ENCODE measurements at places on chromosomes 13 and 19.
A peak's percentile ranks its signal among the peaks of the same experiment; 100 is the strongest.

GRCh38 chr13:79481685-79482052 lies 714 bp downstream of the NDFIP2 start:
- DNase-seq: no peak

DNA sequence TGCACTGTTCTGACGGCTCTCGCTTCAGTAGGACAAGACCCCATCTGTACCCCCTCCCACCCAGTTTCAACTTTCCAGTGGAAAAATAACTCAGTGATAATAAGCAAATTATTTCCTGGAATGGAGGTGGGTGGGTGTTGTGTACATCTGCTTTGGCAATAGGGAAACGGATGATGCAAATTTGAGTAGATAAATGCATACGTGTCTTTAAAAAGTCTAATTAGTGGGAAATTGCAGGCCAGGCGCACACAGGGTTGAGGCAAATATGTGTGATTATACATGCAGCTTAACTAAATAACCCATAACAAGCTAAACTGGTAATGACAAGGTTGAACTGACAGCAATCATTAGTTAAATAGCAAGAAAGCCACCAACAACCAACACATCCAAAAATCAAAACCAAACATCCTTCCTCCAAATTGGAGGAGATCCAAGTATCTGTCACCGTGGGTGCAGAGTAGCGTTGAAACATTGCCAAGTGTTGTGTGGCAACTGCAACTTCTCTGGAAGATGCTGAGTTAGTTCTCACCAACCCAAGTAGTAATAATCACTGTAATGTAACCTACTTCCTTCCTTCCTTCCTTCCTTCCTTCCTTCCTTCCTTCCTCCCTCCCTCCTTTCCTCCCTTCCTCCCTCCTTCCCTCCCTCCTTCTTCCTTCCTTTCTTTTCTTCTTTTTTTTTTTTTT lies 54.6 kb downstream of the TRPM4 start:
- no peak for DNase-seq

- no peak for DNase-seq
Observed at GRCh38 chr19:33862981-33863380, 66.3 kb downstream of the KCTD15 start.

GRCh38 chr19:15640294-15640903 lies at the start of gene CYP4F3:
TSS of gene CYP4F3 (plus strand) at chr19:15640897. CDS start at chr19:15641416, 519 bp downstream.
- no peak for DNase-seq

DNA sequence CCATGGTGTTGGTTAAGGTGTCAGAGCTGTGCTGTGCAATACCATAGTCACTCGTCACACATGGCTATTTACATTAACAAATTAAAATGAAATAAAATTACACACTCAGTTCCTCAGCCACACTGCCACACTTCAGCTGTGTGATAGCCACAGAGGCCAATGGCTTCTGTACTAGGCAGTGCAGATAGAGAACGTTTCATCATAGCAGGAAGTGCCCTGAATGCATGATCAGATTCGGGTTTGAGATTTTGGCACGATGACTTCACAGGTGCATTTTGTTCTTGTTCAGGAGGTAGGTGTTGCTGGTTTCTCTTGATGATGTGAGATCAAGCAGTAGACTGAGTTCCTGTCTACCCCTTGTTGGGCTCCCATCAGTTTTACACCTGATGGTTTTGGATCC lies 6.5 kb downstream of the ARMC6 start:
- no peak for DNase-seq

- DNase-seq: no peak
Observed at GRCh38 chr19:15397782-15398181, 18.2 kb upstream of the AKAP8 start.

- DNase-seq: no peak
Observed at GRCh38 chr13:95784161-95784899, 107.4 kb downstream of the DNAJC3 start.

DNA sequence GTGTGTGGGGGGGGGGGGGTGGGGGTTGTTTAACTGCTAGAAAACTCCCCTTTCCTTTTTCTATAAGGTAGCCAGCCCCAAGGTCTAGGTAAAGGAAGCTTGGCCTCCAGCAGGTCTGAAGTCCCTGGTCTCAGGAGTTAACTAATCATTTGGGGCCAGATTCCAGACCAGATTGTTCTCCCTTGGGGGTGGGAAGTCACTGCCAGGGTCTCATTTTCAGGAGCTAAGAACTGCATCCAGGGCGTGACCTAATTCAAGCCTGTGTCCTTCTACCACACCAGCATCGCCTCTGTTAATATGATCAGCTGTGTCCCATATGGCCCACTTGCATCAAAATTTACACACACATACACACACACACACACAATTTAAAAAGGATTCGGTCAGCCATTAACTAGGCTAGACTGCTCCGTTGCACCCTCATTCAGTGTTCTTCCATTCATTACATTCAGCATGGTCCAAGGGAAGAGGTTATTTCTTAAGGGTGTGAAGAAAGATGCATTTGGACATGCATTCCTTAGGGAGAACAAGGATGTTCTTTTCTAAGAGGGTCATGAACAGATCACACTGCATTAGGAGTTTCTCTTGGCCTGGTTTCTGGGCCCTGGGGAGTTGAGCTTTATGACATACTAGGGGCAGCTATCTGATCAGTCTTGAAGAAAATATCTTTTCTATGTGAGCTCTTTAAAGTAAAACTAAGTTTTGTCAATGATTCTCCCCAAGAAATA lies 91.0 kb downstream of the FGF14 start:
- DNase-seq: no peak

- DNase-seq: no peak
Observed at GRCh38 chr13:98273824-98274742, 97.0 kb upstream of the RNF113B start.

GRCh38 chr13:79395881-79396280 lies 10.2 kb downstream of the RBM26 start:
- no peak for DNase-seq

DNA sequence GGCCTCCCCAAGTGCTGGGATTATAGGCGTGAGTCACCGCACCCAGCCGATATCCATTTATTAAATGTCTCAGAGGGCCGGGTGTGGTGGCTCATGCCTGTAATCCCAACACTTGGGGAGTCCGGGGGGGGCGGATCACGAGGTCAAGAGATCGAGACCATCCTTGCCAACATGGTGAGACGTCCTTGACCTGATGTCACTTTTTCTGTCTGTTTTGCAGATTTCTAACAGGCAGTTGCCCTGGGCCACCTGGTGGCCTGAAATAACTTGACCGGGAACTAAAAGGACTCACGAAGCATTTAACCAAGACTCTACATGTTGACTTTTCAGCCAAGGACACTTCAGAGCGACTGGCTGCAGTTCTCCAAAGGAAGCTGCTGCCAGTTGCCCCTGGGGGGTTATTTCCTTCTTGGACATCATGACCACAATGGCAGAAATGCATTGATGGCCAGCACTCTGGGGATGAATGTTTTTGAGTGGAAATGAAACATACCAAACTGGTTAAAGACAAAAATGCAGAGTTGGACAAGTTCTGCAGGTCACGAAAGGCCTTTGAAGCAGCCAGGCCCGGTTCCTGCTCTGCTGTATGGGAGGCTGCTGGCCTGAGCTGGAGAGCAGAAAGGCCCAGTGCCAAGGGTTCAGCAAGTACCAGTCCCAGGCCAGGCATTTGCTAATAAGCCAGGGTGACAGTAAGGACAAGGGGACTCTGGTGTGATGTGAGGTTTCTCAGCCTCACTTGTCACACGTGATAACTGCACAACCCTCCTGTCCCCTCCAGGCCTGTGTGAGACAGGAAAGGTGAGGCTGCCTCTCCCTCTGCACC lies 8.3 kb downstream of the ZNF837 start:
- no peak for DNase-seq

- DNase-seq: no peak
Observed at GRCh38 chr13:99258210-99258860, at the start of gene GPR18. TSS of gene GPR18 (minus strand) at chr13:99258379. CDS start at chr13:99255872, 2,507 bp downstream.

DNA sequence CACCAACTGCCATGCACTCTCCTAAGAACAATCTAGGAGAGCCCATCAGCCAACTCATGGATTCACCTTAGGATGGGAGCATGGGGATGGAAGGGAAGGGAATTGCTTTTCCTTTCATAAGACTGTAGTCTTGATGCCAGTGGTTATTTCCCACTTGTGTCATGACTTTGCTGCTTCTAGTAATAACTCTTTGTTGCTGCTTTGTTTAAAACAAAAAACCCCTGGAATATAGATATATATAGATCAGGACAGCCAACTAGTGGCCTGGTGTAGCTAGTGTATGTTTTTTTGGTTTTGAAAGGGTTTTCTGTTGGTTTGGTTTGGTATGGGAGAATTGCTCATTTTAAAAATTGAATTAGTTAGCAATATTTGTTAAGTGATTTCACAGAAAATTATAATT lies 39.3 kb upstream of the KCTD4 start:
- DNase-seq: no peak

- DNase-seq: no peak
Observed at GRCh38 chr19:30446850-30447552, 74.8 kb downstream of the ZNF536 start.

- DNase-seq: no peak
Observed at GRCh38 chr13:59835569-59835968, 328.2 kb downstream of the DIAPH3 start.

DNA sequence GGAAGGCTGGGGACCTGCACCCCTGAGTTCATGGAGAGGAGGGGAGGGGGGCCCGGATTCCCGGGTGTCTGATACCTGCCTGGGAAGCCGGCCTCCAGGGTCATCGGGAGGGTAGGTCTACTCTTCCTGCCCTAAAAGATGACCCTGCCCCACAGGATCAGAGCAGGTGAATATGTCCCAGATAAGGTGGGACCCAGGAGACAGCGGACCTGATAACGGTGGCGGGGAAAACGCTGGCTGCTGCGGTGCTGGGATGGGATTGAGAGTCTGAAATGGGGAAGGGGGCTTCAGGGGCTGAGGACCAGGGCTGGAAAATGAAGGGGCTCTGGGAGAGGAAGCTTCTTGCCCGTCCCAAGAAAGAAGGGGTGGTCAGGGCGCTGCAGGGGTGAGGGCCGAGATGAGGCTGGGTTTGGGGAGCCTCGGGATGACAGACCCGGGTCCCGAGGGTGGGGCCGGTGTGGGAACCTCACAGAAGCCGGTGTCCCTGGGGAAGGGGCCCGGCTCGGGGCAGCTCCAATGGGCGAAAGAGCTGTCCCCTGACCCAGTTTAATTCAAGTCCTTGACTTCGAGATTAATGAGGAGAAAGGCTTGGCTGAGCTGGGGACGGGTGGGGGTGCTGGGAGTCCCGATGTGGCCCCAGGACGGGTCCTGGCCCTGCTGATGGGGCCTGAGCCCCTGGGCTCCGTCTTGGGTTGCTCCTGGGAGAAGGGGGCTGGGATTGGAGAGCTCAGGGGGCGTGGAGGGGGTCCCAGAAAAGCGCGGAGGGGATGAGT lies 823 bp downstream of the TTYH1 start:
- DNase-seq: no peak

- DNase-seq: no peak
Observed at GRCh38 chr19:37920591-37921450, 13.8 kb downstream of the SIPA1L3 start.

- no peak for DNase-seq
Observed at GRCh38 chr13:34654647-34655046, 287.4 kb upstream of the NBEA start.

DNA sequence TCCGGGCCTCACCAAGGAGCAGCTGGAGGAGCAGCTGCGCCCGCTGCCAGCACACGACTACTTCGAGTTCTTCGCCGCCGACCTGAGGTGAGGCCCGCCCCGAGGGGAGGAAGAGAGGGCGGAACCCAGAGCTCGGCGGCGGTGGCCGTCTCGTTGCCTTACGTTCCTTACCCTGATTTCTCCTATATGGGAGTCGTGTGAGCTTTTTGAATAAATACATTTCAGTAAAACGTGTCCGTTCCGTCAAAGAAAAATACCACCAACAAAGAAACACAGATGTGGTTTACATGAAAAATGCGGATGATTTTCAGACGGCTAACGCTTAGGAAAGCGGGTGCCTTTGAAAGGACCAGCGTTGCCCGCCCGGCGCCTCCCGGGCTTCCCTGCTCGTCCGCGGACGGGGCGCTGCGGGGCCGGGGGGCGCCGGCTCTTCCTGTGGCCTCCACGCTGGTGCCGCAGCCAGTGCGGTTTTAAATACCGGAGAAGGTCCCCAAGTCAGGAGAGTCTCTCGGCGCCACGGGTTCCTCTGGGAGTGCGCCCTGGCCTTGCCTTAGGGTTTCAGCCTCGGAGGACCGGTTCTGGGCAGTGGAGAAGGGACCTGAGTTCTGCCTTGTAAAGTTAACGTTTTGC lies 755 bp downstream of the UPF3A start:
- peak; percentile 52 for DNase-seq

DNA sequence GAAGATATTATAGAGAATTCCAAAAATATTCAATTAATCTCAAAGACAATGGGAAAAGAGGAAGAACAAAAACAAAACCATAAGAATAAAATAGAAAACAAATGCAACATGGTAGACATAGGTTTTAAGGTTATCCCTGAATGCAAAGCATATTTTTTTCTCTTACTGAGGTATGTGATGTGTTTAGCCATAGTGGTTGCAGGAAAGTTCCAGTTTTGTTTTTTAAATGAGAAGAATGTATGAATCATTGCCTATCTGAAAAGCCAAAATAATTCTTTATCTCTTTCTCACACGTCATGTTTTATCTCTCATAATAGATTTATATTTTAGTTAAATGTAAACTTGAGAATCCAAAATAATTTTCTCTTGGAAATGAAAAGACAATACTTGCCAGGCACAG lies 2591.7 kb upstream of the PCDH20 start:
- DNase-seq: no peak

GRCh38 chr13:32609428-32609827 lies 23.2 kb downstream of the PDS5B start:
- DNase-seq: no peak

- DNase-seq: no peak
Observed at GRCh38 chr19:33804021-33804799, 7.5 kb downstream of the KCTD15 start.

GRCh38 chr13:72637561-72637960 lies 89.9 kb downstream of the MZT1 start:
- DNase-seq: no peak

DNA sequence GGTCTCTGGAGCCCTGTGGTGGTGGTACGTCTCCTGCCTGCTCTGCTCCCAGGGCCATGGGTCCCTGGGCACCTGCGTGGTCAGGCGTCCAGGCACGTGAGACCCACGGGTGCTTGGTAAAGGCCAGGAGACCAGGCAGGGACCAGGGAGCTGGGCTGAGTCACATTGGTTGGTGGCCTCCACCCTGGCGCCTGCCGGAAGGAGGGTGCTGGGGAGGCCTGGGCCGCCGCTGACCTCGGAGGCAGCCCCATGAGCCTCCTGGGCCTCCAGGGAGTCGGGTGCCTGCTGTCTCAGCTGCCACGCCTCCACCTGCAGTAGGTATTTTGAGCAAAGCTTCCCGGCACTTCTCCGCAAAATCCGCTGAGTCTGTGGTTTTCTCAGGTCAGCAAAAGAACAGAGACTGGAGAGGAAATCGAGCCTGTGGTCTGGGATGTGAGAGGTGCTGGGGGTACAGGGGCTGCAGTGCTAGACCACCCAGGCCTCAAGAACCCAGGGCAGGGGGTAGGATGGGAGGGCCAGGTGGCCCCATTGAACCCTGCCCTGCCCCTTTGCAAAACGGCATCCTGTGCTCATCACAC lies 3.6 kb upstream of the PLK5 start:
- no peak for DNase-seq

DNA sequence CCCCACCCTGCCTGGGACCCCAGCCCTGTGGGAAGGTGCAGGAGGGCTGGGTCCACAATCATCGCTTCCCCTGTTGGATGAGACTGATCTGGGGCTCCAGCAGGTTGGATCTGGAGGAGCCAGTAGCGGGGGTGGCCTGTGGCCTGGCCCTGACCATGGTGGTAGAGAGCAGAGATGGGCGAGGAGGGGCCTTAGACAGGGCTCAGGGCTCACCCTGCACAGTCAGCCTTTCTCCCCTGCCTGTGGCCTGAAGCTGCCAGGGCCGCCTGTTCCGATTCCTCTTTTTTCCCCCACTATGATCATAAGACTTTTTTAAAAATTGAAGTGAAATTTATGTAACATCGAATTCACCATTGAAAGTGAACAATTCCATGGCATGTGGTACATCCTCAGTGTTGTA lies 18.2 kb downstream of the SIN3B start:
- no peak for DNase-seq

- DNase-seq: no peak
Observed at GRCh38 chr19:872266-872951, 12.9 kb downstream of the CFD start.

Data from renal cortex interstitium (tissue), 15 donors.